ENCODE measurements at places on chromosomes 2 and 18.

DNA sequence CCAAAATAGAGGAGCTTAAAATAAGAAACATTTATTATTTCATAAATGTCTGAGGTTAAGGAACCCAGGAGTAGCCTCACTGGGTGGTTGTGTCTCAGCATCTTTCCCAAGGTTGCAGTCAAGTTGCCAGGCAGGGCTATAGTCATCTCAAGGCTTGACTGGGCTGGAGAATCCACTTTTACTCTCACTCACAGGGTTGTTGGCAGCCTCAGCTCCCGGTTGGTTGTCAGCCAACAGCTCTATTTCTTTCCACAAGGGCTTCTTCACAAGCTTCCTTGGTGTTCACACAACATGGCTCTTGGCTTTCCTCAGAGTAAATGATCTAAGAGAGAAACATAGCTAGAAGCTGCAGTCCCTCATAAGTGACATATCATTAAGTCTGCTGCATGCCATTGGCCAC lies 55.6 kb upstream of the TEX51 start:
- no peak for DNase-seq

- DNase-seq, result no peak
Observed at GRCh38 chr2:111045771-111046444, 74.8 kb upstream of the BCL2L11 start.

- DNase-seq, result no peak
Observed at GRCh38 chr18:9594823-9595596, 19.3 kb downstream of the PPP4R1 start.

GRCh38 chr2:140929849-140930248 lies 1201.0 kb downstream of the LRP1B start:
- DNase-seq, result no peak

GRCh38 chr2:16071865-16072637 lies 131.7 kb downstream of the MYCN start:
- DNase-seq, result no peak

- no peak for DNase-seq
Observed at GRCh38 chr18:79465392-79465991, 69.8 kb downstream of the NFATC1 start.

- no peak for DNase-seq
Observed at GRCh38 chr18:47036298-47036874, 965 bp upstream of the ELOA2 start.

GRCh38 chr2:11574176-11575046 lies 40.6 kb downstream of the GREB1 start:
- no peak for DNase-seq

DNA sequence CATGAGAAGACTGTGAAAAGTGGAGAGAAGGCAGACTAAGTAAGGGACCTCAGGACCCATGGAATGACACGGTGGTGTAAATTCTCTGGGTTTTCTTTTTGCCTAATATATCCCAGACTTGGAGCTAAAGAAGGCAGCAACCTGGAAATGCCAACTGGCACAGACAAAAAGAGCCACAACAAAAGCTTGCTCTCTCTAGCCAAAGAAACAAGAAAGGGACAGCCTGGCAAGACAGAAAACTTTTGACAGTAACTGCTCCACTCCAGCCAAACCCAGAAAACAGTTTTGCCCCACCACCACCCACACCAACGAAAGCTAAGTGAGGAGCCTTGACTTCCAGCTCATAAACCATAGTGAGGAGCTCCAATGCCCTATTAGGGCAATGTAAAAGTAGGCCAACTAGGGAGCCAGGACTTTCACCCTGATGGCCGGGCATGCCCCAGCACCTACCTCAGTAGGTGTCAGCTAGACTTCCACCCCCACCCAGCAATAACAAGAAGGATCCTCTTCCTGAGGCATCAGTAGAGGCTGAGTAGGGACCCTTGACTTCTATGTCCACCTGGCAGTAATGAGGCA lies 35.5 kb downstream of the PELI1 start:
- DNase-seq, result no peak

DNA sequence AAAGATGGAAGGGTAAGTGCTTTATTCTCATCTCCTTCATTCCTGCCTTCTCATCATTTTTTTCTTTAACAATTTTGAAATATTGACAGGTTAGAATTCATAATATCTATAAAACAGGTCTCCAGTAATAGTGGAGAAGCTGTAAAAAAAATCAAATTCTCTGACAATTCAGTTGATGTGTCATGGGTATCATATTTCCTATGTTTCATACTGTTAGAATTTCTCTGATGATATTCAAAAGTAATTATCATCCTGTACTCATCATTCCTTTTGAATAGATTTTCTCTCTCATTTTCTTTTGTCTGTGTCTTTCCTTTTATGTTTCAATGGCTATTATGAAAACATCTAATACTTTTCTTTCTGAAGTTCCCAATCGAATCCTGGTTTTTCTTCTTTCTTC lies 97.7 kb downstream of the CPS1 start:
- no peak for DNase-seq

- no peak for DNase-seq
Observed at GRCh38 chr2:144679942-144680341, 160.0 kb upstream of the ZEB2 start.

DNA sequence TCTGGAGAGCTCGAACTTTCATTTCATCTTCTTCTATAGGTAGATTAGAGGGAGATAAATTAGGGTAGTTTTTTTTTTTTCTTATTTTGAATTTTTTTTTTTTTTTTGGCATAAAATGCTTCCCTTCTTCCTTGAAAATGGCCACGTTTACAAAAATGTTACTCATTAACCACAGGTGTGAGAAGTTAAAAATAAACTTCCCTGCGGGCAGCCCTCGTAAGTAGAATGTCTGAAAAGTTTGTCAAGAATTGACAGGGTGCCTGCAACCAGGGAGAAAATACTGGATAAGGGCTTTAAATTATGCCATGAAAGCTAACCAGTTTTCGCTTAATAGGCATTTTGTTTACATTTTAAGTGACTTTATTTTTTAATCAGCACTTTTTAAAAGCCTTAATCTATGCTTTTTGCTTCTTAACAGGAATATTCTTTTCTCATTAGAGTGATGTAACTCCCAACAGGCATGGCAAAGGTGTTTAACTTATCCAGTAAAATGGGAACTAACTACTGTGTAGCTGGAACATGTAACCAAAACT lies 4.2 kb upstream of the FN1 start:
- no peak for DNase-seq

DNA sequence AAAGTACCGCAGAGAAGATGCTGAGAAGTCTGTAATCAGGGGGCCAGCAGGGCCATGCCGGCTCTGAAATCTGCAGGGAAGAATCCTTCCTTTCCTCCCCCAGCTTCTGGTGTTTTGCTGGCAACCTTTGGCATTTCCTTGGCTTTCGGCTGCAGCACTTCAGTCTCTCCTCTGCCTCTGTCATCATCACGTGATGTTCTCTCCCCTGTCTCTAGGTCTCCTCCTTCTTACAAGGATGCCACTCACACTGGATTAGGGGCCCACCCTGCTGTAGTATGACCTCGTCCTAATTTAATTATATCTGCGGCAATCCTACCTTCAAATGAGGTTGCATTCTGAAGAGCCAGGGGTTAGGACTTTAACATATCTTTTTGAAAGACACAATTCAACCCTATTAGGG lies 13.8 kb upstream of the RAB12 start:
- no peak for DNase-seq

DNA sequence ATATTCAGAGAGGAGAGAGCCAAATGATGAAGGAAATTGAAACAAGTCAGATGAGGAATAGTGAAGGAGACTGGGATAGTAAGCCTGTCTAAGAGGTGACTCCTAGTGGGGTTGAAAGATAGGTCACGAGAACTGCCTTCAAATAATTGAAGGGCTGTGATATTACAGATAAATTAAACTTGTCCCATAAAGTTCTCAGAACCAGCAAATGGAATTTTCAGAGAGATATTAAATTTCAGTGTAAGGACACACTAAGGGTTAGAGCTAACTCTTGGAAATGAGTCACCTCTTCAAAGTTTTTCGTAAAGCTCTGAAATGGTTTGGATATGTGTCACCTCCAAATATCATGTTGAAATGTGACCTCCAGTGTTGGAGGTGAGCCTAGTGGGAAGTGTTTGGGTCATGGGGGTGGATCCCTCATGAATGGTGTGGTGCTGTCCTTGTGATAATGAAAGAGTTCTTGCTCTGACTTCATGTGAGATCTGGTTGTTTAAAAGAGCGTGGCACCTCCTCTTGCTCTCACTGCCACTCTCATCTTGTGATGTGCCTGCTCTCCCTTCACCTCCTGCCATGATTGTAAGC lies 87.3 kb downstream of the BABAM2 start:
- no peak for DNase-seq

DNA sequence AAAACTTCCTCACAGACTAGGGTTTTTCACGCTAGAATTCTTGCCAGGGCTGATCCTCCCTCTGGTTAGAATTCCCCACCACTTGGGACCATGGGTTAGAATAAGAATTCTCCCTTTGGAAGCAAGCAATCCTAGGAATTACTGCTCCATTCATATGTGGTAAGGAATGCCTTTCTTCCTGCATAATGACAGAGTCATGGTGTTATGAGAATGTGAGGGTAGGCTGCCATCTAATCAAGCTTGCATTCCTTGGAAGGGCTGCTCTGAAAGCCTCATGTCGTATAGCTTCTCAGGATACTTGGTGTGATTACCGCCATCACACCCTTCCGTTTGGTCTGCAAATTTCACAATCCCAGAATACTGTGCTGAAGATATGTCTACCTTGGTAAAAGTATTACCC lies 1282.4 kb upstream of the PIK3C3 start:
- DNase-seq, result no peak

GRCh38 chr2:191115804-191116203 lies 35.0 kb downstream of the STAT4 start:
- no peak for DNase-seq

- no peak for DNase-seq
Observed at GRCh38 chr2:149021761-149022160, 16.7 kb upstream of the LYPD6B start.

DNA sequence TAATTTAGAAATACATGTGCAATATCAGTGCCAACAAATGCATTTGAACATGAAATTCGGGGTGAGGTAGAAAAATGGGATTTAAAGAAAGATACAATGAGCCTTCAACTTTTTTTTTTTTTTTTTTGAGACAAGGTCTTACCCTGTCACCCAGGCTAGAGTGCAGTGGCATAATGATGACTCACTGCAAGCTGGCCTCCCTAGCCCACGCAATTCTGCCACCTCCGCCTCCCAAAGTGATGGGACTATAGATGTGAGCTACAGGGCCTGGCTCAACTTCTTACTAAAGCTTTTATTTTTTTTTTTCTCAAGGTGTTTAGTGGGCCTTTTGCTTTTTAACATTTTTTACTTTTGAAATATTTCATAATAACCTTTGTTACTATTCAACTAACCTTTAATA lies 365.6 kb downstream of the LRRTM4 start:
- no peak for DNase-seq

- DNase-seq, result peak; percentile 22
Observed at GRCh38 chr2:134127496-134127895, 126.4 kb upstream of the MGAT5 start.

DNA sequence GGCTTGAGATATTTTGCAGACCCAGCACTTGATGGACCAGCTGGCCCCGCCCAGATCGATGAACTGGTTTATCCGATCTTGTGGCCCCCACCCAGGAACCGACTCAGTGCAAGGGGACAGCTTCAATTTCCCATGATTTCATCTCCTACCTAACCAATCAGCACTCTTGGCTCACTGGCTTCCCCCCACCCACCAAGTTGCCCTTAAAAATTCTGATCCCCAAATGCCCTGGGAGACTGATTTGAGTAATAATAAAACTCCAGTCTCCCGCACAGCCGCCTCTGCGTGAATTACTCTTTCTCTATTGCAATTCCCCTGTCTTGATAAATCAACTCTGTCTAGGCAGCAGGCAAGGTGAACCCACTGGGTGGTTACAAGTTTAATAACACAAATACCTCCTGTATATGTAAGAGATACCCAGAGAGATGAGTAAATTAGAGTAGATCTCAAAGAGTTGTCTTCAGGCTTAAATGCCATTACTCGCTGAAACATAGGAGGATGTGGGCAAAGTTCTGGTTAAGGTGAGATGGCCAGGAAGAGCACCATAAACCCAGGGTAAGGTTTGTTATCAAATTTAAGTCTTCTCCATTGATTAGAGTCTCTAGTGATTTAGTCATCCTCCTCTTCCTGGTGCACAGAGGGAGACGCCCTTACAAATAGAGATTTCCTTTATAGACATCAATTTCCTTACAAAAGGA lies 222.8 kb downstream of the ARL4C start:
- DNase-seq, result no peak

Measured in naive thymus-derived CD8-positive, alpha-beta T cell (primary cell).